Neural progenitor cell (in vitro differentiated cells): ENCODE measurements at places on chromosomes 6 and 20. TPM values are rescaled to one million over a fixed set of nuclear protein-coding genes. Genes with fewer than 3 reads are reported as not detected.

- DNase-seq = no peak
- H3K4me1 ChIP-seq = no peaks in the 10 kb centered on the region
- no peaks in the 10 kb centered on the region for H3K27me3 ChIP-seq
- no peak overlapping the region for H3K27ac ChIP-seq
- no peak overlapping the region for H3K4me3 ChIP-seq
Observed at GRCh38 chr20:62191781-62192559, 9.1 kb downstream of the MTG2 start.

DNA sequence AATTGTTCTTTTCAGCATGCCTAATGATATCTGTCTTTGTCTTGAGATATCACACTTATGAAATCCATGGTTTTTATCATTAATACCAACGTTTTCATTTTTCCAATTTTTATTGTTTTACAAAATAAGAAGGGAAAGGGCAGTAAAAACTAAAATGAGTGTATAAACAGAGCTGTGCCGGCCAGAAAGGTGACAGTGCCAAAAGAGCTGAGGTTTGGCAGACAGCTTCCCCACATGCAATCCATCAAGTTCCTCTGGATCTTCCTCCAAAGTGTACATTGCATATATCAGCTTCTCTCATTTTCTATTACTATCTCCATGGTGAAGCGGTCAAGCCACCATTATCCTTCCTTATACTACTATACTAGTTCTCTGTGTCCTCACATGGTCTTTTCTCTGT, 10.1 kb upstream of the TMEM244 start:
- peaks cover 6% of the 10 kb centered on the region for H3K4me1 ChIP-seq
- no peak overlapping the region for H3K4me3 ChIP-seq
- no peaks in the 10 kb centered on the region for H3K36me3 ChIP-seq
- H3K27ac ChIP-seq = no peak overlapping the region
- DNase-seq = no peak

DNA sequence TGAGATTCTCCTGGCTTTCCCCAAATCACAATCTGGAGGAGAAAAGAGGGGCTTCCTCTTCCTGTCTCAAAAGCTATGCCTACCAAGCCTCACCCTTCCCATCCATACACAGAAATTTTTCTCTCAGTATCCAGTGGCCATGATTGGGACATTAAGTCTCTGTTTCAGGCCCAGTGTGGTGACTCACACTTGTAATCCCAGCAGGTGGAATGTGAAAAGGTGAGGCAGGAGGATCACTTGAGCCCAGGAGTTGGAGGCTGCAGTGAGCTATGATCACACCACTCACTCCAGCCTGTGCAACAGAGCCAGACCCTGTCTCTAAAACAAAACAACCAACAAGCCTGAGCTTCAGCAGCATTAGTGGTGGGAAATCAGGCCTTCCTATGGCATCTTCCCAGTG, 210.0 kb downstream of the OGFRL1 start:
- DNase-seq = no peak
- no peaks in the 10 kb centered on the region for H3K4me1 ChIP-seq
- H3K27me3 ChIP-seq = no peaks in the 10 kb centered on the region

GRCh38 chr6:13012977-13013680, 296.6 kb downstream of the PHACTR1 start:
- peak; percentile 63 for DNase-seq
- H3K36me3 ChIP-seq = no peaks in the 10 kb centered on the region
- H3K4me1 ChIP-seq = peaks cover 13% of the 10 kb centered on the region
- H3K27me3 ChIP-seq = peaks cover 78% of the 10 kb centered on the region
- peak overlapping the region; percentile 59 for H3K4me3 ChIP-seq

- no peaks in the 10 kb centered on the region for H3K27me3 ChIP-seq
- no peak for DNase-seq
- H3K27ac ChIP-seq = no peak overlapping the region
- no peaks in the 10 kb centered on the region for H3K4me1 ChIP-seq
- H3K4me3 ChIP-seq = no peak overlapping the region
Observed at GRCh38 chr20:4904127-4904860, 97.0 kb downstream of the SLC23A2 start.

DNA sequence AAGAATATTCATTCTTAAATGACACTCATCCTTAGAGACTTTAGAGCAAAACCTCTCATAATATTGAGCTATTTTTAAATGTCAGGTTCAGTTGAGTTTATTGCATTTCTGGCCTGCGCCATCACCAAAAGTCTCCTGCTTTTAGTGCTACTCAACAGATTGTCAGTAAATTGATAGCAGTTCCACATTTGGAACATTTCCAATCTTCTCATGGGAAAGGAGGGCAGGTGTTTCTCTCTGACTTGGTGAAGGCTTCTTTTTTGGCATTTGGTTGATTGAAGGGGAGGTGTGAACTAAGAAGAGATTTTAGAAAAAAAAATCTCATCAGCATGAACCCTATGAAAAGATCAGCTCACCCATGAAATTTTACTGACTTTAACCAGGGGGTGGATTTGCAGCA, 125.9 kb upstream of the INSM1 start:
- no peaks in the 10 kb centered on the region for H3K36me3 ChIP-seq
- H3K4me1 ChIP-seq = peaks cover 25% of the 10 kb centered on the region
- no peaks in the 10 kb centered on the region for H3K27me3 ChIP-seq
- no peak overlapping the region for H3K27ac ChIP-seq

DNA sequence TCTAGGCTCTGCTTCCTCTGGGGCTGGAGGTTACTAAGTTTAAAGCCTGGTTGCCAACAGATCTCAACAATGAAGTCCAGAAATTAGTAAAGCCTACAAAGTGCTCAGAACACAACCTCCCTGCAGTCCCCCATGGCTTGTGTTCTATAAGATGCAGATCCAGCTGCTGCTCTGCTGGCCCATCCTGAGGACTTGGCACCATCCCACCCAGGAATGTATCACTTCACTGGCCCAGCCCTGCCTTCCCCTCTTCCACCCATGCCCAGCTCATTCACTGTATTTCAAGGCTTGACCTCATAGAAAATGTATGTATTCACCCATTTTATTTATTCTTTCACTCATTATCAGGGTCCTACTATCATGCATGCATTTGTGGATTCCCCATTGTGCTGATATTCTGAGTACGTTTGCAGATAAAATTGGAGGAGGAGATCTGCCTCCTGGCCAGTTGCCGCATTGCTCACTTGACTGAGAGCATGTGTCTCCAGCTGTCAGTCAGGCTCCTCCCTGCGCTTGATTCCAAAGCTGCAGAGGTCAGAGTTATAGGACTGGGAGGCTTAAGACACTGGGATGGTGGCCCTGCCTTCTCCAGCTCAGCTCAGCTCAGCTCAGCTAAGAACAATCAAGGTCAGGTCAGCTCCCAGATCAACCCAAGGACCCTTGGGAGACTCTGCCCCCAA, 104.8 kb downstream of the MAFB start:
- H3K27ac ChIP-seq = no peak overlapping the region
- peaks cover under 1% of the 10 kb centered on the region for H3K27me3 ChIP-seq
- no peaks in the 10 kb centered on the region for H3K36me3 ChIP-seq

DNA sequence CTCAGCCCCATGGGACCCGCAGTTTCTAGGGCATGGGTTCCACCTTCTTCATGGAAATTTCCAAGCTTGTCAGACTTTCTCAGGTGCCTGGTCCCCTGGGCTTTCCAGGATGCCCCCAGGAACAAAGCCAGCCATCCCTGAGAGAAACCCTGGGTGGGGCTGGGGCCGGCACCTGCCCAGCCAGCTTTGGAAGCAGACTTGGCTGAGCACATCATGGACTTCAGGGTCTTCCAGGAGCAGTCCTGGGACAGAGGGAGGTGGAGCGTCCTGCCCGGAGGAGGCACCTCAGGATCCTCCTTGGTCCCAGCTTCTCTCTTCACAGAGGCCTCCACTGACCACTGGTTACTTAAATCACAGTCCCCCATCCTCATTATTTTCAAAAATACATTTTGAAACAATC, 13.5 kb downstream of the MYT1 start:
- DNase-seq = no peak
- peaks cover 23% of the 10 kb centered on the region for H3K27me3 ChIP-seq
- peaks cover 15% of the 10 kb centered on the region for H3K4me1 ChIP-seq
- H3K27ac ChIP-seq = no peak overlapping the region
- no peaks in the 10 kb centered on the region for H3K36me3 ChIP-seq

- DNase-seq = no peak
- no peak overlapping the region for H3K4me3 ChIP-seq
- H3K27ac ChIP-seq = no peak overlapping the region
- H3K36me3 ChIP-seq = no peaks in the 10 kb centered on the region
- H3K4me1 ChIP-seq = no peaks in the 10 kb centered on the region
- no peaks in the 10 kb centered on the region for H3K27me3 ChIP-seq
Observed at GRCh38 chr6:43990275-43990626, 137.0 kb downstream of the MRPL14 start.

The SLC22A7 gene
- total RNA-seq = not detected in 2 replicates

The ARMH2 gene
- not detected in 2 replicates for total RNA-seq

The GGTLC1 gene
- total RNA-seq = not detected in 2 replicates

The SDHAF4 gene
- 56.4 and 98.2 TPM in 2 replicates for total RNA-seq

The AVP gene
- not detected in 2 replicates for total RNA-seq
